ENCODE measurements at places on chromosomes 4 and X.

- DNase-seq: peak; percentile 75
Measured at GRCh38 chr4:122635205-122635604, 14.3 kb upstream of the IL21 start.

GRCh38 chrX:40140706-40141499 lies 43.1 kb upstream of the BCOR start:
- DNase-seq: no peak

DNA sequence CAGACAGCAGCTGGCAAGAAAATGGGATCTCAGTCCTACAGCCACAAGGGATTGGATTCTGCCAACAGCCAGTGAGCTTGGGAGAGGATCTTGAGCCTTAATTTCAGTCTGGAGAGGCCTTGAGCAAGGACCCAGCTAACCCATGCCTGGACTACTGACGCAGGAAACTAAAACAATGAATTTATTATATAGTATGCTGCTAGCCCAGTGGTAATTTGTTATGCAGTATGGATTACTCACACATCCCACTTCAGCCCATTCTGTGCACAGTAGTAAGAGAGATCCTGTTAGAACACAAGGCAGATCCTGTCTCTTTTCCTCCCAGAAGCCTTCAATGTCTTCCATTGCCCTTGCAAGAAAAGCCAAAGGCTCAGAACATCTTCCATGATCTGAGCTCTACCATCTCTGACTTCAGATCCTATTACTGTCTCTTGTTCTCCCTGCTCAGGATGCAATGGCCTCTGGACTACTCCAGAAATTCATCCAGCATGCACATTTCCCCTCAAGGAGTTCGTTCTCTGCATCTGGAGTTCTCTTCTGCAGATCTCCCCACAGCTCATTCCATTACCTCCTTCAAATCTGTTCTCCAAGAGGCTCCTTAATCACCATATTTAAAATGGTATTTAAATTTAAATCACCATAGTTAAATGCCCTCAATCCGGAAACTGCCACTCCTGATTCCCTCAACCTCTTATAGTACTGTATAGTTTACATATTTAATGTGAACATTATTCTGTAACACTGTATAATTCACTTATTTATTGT lies 27.6 kb downstream of the SMIM20 start:
- no peak for DNase-seq

DNA sequence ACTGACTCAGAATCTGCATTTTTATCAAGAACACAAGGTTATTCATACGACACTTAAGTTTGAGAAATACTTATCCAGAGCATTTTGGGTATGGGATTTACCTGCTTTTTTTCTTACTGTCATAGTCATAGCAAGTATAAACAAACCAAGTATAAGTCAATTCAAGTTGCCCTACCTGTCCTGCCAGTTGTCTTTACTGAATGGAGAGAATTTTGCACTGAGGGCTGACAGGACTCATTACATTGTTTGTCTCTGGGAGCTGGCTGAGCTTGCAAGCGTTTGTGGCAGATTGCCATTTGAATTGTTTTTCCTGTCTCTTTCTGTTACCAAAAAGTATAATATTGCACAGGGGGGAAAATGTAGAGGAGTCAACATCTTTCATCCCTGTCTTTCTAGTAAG lies 278.9 kb upstream of the MAGEC2 start:
- DNase-seq: no peak

DNA sequence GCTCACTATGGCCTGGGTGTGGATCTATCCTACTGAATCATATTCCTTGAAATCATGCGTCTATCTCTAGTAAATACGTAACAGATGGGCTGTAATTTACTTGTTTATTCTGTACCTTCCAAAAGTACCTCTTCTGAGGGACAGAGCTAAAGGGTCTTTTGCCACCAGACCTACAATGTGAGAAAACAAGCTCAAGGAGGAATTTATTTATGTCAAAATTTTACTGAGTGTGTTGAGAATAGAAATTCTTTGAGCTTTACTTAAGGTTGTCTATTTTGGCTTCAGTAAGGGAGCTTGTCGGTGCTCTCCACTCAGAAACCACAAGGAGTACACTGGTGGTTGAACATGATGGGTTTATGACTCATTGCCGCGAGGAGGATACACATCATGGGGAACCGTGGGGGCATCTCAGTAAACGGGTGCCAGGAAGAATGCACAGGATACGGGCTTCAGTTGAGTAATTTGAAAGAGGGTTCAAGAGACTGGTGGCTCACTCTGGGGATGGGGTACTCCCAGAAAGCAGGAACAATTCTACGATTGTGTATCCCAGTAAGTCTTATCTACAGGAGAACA lies 3.0 kb downstream of the ANK2 start:
- DNase-seq: peak; percentile 61

DNA sequence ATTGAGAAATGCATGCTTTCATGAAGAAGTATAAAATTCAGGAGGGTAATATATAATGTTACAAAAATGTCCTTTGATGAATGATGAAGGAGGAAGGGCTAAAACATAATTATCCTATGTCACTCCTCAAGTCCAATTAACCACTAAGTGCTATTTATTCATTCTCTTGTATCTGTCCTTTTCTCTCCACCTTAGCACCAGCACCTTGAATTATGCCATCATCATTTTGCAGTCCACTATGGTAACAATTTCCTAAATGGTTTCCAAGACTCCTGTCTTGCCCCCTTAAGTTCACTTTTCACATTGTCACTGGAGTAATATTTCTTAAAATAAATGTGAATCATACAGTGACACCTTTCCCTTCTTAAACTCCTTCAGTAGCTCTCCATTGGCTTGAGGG lies 756.3 kb downstream of the STPG2 start:
- no peak for DNase-seq
